Activated T-cell treated with anti-CD3 and anti-CD28 coated beads, Interleukin-2, amount 50 U/mL, for 4 hours (primary cell): ENCODE measurements at places on chromosomes 6 and 20. TPM values are rescaled to one million over a fixed set of nuclear protein-coding genes. Genes with fewer than 3 reads are reported as not detected.

Gene MOG
- not detected for total RNA-seq

GRCh38 chr20:45998761-45999160, 9.9 kb upstream of the MMP9 start:
- DNase-seq: no peak

GRCh38 chr6:17656644-17657043, 50.1 kb downstream of the NUP153 start:
- DNase-seq: no peak

Gene MRPS26
- 148 TPM for total RNA-seq

Gene DDX43
- 0.25 TPM for total RNA-seq

Gene CFAP206
- total RNA-seq: not detected

Gene CLPSL1
- not detected for total RNA-seq

Gene CLPSL2
- not detected for total RNA-seq

Gene DZANK1
- 1.6 TPM for total RNA-seq

DNA sequence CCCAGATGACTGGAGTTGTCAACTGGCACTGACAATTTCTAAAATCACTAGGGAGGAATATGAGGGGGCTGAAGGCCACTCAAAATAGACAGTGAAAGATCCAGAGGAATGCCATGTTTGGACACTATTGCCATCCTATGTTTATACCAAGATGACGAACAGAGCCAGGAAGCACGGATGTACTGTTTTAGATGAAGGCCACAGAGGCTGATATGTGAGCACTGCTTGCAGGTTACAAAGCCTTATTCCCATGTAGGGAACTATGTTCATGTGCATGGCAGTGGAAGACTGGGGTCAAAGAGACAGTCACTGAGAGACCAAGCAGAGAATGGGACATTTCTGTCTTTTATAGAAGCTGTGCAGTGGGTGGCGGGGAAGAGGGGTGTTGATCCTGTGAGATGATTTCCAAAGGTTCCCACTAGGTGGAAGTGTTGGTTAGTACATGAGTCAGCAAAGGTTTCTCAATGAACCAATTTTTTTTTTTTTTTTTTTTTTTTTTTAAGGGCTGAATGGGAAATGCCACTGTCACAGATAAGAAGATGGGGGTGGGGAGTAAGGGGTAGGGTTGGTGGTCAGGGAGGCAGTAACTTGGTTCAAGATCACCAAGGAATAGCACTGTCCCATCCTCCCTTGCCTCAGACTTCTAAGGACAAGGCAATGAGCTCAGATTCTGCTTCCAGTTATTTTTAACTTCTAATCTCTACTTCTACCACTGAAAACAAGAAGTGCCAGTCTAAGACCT, 46.7 kb upstream of the MOCS1 start:
- DNase-seq: no peak

- no peak for DNase-seq
These were observed 689 bp upstream of the PFDN4 start for GRCh38 chr20:54207053-54207742.

- DNase-seq: no peak
These were observed 1.5 kb downstream of the ID4 start for GRCh38 chr6:19838442-19839236.

DNA sequence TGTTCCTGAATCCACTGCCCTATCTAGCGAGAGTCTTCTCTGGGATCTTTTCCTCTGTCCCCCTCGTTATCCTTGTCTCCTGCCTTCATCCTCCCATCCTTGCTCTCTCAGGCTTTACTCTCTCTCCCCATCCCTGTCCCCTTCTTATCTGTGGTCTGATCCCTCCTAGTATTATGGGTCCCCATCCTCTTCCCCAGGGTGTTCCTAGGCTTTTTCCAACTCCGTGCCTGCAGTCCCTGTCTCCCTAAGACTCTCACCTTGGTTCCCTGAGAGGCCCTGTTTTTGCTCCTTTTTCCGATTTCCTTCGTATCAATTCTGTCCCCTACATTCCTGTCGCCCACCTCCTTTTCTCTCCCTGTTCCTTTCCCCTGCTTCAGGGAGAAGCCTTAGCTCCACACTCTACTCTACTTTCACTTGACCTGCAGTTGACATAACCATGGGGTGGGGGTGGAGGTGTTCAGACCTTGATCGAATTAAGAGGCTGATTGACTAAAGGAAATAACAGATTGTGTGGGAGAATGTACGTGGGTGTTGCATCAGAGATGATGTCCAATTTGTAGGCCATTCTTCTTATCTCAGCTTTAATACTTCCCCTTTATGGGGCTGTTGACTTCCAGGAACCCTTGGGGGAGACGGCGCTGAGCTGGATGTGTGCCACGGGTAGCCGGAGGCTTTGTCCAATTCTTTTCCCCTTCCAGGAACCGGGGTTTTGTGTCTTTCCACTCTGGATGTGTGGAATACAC, 905 bp downstream of the PPARD start:
- DNase-seq: no peak

Gene OR2B6
- total RNA-seq: not detected

- DNase-seq: no peak
These were observed 14.6 kb upstream of the TP53TG5 start for GRCh38 chr20:45392733-45393132.

DNA sequence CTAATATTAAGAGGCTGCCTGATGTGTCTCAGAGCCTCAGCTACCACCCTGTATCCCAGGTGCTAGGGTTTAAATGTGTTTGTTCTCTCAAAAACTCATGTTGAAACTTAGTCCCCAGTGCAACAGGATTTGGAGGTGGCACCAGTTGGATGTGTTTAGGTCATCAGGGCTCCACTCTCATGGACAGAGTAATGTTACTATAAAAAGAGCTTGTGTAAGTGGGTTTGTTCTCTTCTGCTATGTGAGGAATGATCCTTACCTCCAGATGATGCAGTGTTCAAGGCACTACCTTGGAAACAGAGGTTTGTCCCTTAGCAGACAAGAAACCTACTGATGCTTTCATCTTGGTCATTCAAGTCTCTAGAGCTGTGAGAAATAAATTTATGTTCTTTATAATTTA, 164.9 kb upstream of the EPHA7 start:
- DNase-seq: no peak

- no peak for DNase-seq
These were observed 115.7 kb downstream of the PRIM2 start for GRCh38 chr6:57432919-57433684.

GRCh38 chr6:81683912-81684311, 68.6 kb downstream of the TENT5A start:
- no peak for DNase-seq
